Esophagus squamous epithelium (tissue), 5 donors: ENCODE measurements at places on chromosomes 7 and 10. TPM values are rescaled to one million over a fixed set of nuclear protein-coding genes. Genes with fewer than 3 reads are reported as not detected.
A peak's percentile ranks its signal among the peaks of the same experiment; 100 is the strongest.

DNA sequence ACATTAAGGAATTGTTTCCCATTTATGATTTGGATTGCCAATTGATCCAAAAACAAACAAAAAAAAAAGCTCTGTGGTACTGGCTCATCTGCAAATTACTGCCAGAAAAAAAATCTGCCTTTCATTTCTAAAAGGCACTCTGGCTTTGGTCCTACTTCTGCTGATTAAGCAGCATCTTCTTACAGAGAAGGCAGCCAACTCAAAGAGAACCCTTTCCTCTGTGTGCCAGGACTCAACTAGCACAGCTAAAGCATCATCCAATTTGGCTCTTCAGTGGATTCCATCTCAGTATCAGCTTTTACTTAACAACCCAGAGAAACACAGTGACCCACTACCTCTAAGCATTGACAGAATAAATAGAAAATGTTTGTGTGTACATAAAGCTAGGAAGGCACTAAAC, 80.6 kb downstream of the GSAP start:
- no peaks in the 10 kb centered on the region for H3K36me3 ChIP-seq
- DNase-seq: no peak
- H3K4me1 ChIP-seq: no peaks in the 10 kb centered on the region
- no peaks in the 10 kb centered on the region for H3K27me3 ChIP-seq
- no peak overlapping the region for H3K4me3 ChIP-seq
- no peak overlapping the region for H3K27ac ChIP-seq

GRCh38 chr10:119602241-119603095, 5.7 kb upstream of the TIAL1 start:
- H3K4me3 ChIP-seq: no peak overlapping the region
- H3K36me3 ChIP-seq: no peaks in the 10 kb centered on the region
- no peak overlapping the region for H3K27ac ChIP-seq
- peaks cover 3% of the 10 kb centered on the region for H3K4me1 ChIP-seq

DNA sequence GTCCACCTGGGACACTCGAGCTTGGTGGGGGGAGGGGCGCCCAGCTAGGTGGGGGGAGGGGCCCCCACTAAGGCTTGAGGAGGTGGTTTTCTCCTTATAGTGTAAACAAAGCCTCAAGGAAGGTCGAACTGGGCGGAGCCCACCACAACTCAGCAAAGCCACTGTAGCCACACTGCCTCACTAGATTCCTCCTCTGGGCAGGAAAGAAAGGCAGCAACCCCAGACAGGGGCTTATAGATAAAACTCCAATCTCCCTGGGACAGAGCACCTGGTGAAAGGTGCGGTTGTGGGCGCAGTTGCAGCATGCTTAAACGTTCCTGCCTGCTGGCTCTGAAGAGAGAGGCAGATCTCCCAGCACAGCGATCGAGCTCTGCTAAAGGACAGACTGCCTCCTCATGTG, 133.1 kb downstream of the SNX13 start:
- H3K36me3 ChIP-seq: peaks cover 4% of the 10 kb centered on the region
- H3K4me1 ChIP-seq: no peaks in the 10 kb centered on the region
- no peak overlapping the region for H3K4me3 ChIP-seq
- no peaks in the 10 kb centered on the region for H3K27me3 ChIP-seq

Gene SNX10
- 3.6 TPM for total RNA-seq

Gene SPDYE2
- total RNA-seq: not detected

- no peak overlapping the region for H3K27ac ChIP-seq
- no peak overlapping the region for H3K4me3 ChIP-seq
- no peak for DNase-seq
- H3K27me3 ChIP-seq: no peaks in the 10 kb centered on the region
These were observed 45.4 kb upstream of the GDF10 start for GRCh38 chr10:47254611-47255010.

Gene PNLIPRP3
- 1.9 TPM for total RNA-seq

GRCh38 chr10:107071301-107071700, 93.2 kb downstream of the SORCS1 start:
- no peaks in the 10 kb centered on the region for H3K27me3 ChIP-seq
- no peak for DNase-seq
- H3K4me3 ChIP-seq: no peak overlapping the region
- H3K4me1 ChIP-seq: no peaks in the 10 kb centered on the region
- H3K27ac ChIP-seq: no peak overlapping the region
- no peaks in the 10 kb centered on the region for H3K36me3 ChIP-seq

- no peak for DNase-seq
- H3K27ac ChIP-seq: no peak overlapping the region
- H3K4me1 ChIP-seq: no peaks in the 10 kb centered on the region
- H3K27me3 ChIP-seq: no peaks in the 10 kb centered on the region
- no peaks in the 10 kb centered on the region for H3K36me3 ChIP-seq
These were observed 666.7 kb upstream of the FOXK1 start for GRCh38 chr7:4015371-4015770.

DNA sequence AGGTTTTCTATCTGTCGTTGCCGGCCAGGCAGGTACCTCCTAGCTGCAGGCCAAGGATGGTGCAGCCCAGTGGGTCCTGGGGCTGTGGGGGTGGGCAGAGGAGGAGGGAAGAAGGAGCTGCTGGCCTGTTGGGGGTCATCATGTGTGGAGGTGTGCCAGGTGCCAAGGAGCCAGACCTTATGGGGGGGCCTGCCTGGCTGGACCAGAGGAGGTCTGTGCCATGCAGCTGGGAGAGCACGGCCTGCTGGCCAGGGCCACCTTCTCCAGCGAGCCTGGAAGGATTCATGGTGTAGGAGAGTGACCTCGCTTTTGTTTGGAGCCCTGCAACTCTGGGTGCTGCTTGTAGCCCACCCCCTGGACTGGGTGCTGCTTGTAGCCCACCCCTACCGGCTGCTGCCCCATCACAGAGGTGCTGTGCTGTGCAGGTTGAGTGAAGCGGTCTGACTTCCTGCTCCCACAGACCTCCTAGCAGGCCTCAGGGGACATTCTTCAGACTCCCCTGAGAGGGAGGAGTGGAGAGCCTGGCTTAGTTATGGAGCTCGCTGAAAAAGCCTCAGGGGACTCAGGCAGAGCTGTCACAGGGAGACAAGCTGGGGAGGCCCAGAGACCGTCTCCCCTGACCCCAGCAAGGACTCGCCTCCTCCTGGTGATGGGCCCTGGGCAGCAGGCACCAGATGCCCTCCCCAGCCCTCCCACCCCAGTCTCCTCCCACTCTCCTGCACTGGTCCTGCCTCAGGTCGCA, 67.7 kb upstream of the AQP1 start:
- H3K27ac ChIP-seq: peak overlapping the region; percentile 56
- DNase-seq: no peak
- no peak overlapping the region for H3K4me3 ChIP-seq
- no peaks in the 10 kb centered on the region for H3K27me3 ChIP-seq

GRCh38 chr7:77393261-77393660, 22.9 kb downstream of the GSAP start:
- no peak overlapping the region for H3K27ac ChIP-seq
- no peaks in the 10 kb centered on the region for H3K36me3 ChIP-seq
- no peak overlapping the region for H3K4me3 ChIP-seq

- H3K27me3 ChIP-seq: no peaks in the 10 kb centered on the region
- peaks cover 13% of the 10 kb centered on the region for H3K36me3 ChIP-seq
These were observed 240.7 kb downstream of the MGMT start for GRCh38 chr10:129707406-129708388.

Gene RAPGEF5
- 32.4 TPM for total RNA-seq

DNA sequence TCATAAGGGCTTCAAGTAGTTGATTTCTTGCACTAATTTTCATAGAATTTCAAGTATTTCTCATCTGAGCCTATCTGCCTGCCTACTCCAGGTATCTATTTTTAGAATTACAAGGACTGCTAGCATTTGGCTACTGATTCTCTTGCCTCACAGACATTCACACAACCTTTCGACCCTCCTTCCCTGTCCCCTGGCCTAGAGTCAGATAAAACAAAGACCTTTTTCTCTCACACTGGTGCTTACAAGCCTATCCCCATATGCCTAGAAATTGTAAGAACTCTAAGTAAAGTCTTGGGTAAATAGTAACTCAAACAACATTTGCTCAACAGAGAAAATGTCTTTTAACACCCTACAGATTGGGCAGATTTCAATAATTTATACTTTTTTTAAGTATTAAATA, 6.3 kb downstream of the GPAM start:
- H3K27me3 ChIP-seq: no peaks in the 10 kb centered on the region
- H3K36me3 ChIP-seq: peaks cover 87% of the 10 kb centered on the region
- H3K4me3 ChIP-seq: no peak overlapping the region
- no peak overlapping the region for H3K27ac ChIP-seq
- DNase-seq: no peak

DNA sequence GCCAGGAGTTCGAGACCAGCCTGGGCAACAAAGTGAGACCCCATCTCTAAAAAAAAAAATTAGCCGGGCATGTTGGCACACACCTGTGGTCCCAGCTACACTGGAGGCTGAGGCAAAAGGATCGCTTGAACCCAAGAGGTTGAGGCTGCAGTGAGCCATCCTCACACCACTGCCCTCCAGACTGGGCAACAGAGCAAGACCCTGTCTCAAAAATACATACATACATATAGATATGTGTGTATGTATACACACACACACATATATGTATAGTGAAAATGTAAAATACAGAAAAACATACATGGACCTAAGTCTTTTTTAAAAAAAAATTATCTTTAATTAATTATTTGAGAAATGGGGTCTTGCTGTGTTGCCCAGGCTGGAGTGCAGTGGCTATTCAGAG, 5.5 kb downstream of the SMO start:
- no peak for DNase-seq
- no peak overlapping the region for H3K4me3 ChIP-seq
- no peaks in the 10 kb centered on the region for H3K36me3 ChIP-seq
- H3K27ac ChIP-seq: no peak overlapping the region
- no peaks in the 10 kb centered on the region for H3K27me3 ChIP-seq

- H3K4me3 ChIP-seq: no peak overlapping the region
- H3K27me3 ChIP-seq: no peaks in the 10 kb centered on the region
- H3K4me1 ChIP-seq: peaks cover 12% of the 10 kb centered on the region
- H3K36me3 ChIP-seq: no peaks in the 10 kb centered on the region
- DNase-seq: no peak
These were observed 104.3 kb downstream of the MARCHF5 start for GRCh38 chr10:92395271-92395670.

DNA sequence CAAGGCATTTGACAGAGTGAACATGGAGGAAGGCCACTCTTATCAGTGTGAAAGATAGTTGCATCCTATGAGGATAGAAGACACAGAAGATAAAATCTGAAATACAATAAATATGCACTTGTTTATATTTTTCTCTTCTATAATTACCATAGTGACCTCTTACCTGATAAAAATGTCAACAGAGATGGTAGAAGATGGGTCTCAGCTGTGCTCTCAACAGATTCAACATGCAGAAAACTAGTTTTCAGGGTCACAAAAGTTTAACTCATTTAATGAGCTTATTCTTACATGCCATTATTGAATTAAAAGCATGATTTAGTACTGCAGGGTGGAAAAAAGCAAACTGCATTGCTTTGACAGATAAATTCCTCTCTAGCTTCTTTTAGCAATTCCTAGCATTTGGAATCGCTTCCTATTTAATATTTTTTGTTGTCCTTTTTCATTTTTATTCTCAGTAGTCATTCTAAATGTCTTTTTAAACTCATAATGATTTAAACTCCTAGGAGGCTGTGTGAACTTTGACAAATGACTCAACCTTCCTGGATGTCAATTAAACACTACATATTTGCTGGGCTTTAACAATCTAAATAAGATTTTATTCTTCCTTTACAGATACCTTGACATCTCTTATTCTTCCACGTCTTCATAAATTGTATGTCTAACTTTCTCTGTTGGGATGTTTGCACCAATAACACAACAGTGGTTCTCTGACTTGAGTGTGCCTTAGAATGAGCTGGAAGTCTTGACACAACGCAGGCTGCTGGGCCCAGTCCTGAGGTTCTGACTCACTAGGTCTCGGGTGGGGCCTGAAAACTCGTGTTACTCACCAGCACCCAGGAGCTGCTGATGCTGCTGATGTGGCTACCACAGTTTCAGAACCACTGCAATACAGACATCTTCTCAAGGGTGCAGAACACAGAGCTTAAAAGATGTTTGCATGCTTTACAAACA, 565.5 kb upstream of the IGFBP3 start:
- no peaks in the 10 kb centered on the region for H3K36me3 ChIP-seq
- H3K27ac ChIP-seq: no peak overlapping the region
- H3K4me3 ChIP-seq: no peak overlapping the region
- no peaks in the 10 kb centered on the region for H3K27me3 ChIP-seq
- DNase-seq: no peak
